Right cardiac atrium (tissue), 5 donors: ENCODE measurements at places on chromosomes 16 and 17. TPM values are rescaled to one million over a fixed set of nuclear protein-coding genes. Genes with fewer than 3 reads are reported as not detected.

DNA sequence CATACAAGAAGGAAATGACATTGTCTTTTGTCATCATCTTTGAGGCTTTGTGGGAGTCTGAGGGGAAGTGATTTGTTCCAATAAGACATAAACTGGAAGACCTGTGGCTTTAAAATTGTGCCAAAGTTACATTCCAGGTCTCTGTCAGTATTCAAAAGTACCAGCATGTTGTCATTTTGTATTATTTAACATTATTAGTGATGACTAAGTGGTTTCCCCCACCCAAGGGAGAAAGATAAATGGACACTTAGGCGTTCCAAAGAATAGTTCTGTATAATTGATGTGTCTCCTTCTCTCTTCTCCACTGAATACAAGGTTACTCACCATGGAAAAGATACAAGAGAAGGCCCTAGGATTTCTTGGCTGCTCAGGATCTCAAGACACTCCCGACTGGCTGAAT is 3.8 kb downstream of the CFAP97D1 start:
- DNase-seq, result no peak

DNA sequence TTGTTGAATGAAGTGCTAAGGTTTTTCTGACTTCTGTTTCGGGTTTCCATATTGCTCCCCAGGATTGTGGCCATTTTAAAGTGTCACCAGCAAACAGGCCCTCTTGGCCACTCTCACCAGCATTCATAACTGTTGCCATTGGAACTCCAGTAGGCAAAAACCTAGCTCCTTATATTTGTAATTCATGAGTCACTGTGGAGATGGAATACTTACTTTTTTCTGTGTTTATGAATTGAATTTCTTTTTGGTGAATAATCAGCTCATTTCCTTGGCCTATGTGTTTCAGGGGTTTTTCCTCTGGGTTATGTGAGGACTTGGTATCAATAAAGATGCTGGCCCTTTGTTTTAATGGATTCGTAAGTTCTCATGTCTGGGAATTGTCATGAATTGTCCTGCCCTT is 255.1 kb downstream of the SNX29 start:
- DNase-seq, result no peak

GRCh38 chr16:57618296-57619132 is 9.9 kb upstream of the ADGRG1 start:
- DNase-seq, result no peak

GRCh38 chr17:34146440-34147043 is 108.5 kb upstream of the CCL2 start:
- DNase-seq, result peak; percentile 61

- no peak for DNase-seq
Observed at GRCh38 chr17:62140836-62141235, 75.8 kb upstream of the MED13 start.

DNA sequence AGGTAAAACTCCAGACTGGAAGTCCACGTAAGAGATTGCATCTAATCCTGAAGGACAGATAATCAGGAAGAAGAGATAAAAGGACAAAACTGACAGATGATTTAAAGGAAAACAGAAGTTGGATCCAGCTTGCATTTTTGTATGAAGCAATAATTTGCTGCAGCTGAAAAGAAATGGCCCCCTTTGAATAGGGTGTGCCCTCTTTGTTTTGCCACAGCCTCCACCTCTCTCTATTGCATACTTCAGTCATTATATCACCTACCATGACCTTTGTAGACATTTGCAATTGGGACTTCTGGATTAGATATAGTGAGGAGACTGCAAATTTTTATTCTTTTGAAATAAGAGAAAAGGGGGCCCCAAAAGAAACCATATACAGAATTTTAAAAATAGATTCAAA is 8.1 kb downstream of the NOG start:
- no peak for DNase-seq

GRCh38 chr17:21457051-21458026 is 81.2 kb downstream of the KCNJ12 start:
- DNase-seq, result peak; percentile 96

GRCh38 chr16:57894390-57895080 is 76.4 kb downstream of the CNGB1 start:
- DNase-seq, result no peak

GRCh38 chr16:85781695-85782370 is 17.5 kb downstream of the EMC8 start:
- peak; percentile 56 for DNase-seq

DNA sequence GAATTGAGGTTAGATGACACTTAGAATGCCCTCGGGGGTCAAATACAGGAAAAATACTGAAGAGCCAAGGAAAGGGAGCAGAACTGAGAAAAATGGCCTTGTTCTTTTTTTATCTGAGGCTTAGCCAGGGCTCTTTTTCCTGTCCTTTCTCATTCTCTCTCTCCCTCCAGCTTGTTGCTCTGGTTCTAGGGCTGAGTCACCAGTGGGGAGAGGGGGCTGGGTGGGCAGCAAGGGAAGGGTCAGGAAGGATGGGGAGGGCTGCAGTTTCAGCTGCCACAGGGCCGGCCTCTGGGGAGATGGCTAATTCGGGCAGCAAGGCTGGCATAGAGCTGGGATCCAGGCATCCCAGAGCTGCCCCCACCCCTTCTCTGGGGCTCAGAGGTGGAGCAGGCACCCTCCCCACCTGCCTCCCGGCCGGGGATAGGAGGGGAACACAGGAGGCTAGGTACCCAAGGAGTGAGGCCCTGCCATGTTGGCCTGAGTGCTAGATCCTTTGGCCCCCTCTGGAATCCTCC is 3.9 kb downstream of the ITGA3 start:
- DNase-seq, result peak; percentile 71

GRCh38 chr16:1043881-1044451 is 28.6 kb upstream of the SSTR5 start:
- DNase-seq, result peak; percentile 55

DNA sequence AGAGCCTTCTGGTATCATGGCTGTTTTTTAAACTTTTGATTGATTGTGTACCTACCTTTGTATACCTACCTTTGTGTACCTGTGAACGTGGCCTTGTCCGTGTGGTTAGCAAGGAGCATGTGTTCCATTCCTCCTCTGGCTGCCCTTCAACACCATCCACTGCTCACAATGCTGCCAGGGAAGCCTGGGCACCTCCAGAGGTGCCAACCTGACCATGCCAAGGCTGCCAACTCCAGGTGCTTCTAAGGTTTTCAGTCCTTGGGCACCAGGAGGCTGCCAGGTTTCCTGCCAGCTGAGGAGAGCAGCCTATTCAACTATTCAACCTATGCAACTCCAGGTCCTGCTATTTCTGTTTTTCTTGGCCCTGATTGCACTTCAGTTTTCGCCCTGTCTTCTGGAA is 17.6 kb upstream of the ARL4D start:
- DNase-seq, result no peak

- DNase-seq, result no peak
Observed at GRCh38 chr17:82175951-82176350, 36.7 kb downstream of the CCDC57 start.

GRCh38 chr16:67790071-67790470 is 16.3 kb downstream of the RANBP10 start:
- DNase-seq, result no peak

- peak; percentile 78 for DNase-seq
Observed at GRCh38 chr16:15427648-15428239, 6.6 kb upstream of the BMERB1 start.

DNA sequence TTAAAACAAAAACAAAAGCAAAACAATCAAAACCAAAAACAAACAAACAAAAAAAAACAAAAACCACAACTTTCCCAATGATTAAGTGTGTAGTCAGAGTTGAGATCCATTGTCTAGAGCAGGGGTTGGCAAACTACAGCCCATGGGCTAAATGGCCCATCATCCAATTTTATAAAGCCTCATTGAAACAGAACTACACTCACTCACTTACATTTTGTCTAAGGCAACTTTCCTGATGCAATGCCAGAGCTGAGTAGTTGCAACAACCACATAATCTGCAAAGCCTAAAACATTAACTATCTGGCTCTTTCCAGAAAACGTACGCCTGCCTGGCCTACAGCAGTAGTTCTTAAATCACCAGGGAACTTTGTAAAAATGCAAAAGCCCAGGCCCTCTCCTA is 124.1 kb downstream of the SOX9 start:
- no peak for DNase-seq

DNA sequence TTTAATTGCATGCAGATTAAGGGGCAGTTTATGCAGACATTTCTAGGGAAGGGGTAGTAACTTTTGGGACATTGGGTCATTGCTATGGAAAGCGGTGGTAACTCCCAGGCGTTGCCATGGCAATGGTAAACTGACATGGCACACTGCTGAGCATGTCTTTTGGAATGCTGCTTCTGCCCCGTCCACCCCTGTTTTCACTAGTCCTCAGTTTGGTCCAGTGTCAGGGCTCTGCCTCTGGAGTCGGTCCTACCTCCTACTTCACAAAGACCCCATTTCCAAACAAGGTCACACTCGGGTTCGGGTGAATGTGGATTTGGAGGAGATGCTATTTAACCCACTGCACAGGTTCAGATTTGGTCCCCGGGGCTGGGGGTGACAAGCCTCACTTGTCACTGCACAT is 2.9 kb downstream of the IL34 start:
- no peak for DNase-seq

GRCh38 chr17:27598337-27599050 is 32.5 kb upstream of the LGALS9 start:
- no peak for DNase-seq

GRCh38 chr17:64497565-64498035 is 746 bp upstream of the POLG2 start:
- DNase-seq, result no peak

- peak; percentile 83 for DNase-seq
Observed at GRCh38 chr16:28304214-28304613, 11.9 kb downstream of the SBK1 start.

DNA sequence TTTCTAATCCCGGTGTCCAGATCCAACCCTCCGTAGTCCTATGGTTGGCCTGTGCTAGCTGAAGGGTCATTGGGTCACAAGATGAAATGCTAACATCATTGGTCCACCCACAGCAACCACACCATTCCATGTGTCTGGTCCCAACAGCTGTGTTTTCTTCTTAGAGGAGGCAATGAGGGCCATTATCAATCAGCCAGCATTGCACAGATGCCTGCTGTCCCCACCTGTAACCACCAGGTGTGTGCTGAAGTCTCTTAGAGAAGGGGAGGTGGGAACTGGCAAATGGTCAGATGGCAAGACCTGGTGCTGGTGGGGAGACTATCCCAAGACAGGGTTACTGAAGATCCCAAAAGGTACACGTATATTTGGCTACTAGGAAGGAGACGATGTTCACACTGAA is 37.4 kb downstream of the HIC1 start:
- DNase-seq, result no peak

Gene TNK1
- 3.3 TPM for total RNA-seq

Gene VAT1L
- total RNA-seq, result 40.3 TPM

Gene C1QL1
- total RNA-seq, result 1.6 TPM

Gene CDH5
- 22.9 TPM for total RNA-seq
